ENCODE measurements at places on chromosomes 3 and 15.

GRCh38 chr15:40253167-40253790 lies 14.4 kb downstream of the PAK6 start:
- DNase-seq, result no peak

- DNase-seq, result no peak
Observed at GRCh38 chr3:114880078-114880477, 267.0 kb downstream of the ZBTB20 start.

DNA sequence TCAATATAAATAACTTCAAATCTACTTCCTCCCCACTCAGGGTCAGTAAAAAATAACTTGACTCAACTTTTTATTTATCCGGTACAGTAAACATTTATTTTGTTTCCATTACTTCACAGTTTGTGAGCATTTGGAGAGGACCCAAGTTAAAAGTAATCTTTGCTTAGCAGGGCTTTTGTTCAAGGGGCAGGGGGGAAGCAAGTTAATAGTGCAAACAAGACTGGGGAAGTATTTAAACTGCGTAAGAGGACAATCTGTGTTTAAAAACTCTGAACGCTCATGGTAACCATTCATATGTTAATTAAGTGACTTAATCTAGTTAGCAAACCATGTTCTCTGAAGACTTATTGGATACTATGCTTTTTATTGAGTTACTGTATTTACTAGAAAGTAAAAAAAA lies 346.2 kb downstream of the SLC9A9 start:
- DNase-seq, result no peak

DNA sequence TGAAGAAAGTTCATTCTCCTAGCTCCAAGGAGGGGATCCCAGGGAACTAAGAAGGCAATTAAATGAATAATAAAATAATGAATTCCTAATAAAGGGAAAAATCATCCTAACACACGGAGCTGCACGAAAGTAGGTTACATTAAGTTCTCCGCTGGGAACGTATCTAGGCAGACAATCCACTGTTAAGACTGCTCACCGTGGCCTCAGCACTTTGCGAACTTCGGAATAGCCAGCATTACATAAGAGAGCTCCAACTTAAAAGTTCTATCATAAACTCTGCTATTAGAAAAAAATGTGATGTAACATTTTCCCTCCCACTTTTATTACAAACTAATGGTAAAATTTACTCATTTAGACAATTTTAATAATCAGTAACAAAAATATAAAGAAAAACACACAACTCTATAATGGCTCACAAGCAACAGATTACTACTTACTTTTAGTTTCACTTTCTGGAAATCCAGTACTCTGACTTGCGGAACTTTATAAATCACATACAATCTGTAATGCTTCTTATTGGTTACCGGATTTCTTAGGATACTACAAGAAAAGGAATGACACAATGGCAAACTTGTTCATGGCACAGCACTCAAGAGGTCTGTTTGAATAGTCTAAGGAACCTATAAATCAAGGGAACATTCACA lies 8.5 kb downstream of the SNRPA1 start:
- no peak for DNase-seq

Measured in left kidney (tissue), 8 donors.